HCEC 1CT (cell line): ENCODE measurements at places on chromosomes 1 and 21.

DNA sequence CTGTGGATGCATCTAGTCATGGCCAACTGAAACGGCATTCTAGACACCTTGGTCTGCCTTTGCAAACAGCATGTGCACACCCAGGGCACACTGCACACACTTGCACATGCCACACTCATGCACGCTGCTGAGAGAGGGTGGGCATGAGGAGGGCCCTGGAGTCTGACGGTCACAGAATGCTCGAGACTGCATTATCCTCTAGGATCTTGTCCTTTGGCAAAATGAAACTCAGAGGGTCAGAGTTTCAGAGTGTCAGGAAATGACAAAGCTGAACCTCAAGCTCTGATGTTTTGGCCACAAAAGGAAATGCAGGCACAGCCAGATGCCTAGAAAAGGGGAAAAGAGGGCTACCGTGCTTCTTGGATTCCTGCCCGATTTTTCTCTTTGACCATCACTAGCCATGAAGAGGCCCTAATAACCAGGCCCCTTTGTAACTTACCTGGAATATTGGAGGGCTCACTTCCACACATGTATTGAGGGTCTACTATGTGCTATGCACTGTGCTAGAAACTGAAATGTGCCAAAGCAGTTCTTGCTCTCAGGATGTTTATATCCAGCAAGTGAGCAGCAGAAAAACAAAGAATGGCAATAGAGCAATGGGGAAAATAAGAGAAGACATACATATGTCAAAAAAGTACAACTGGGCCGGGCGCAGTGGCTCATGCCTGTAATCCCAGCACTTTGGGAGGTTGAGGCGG is 65.4 kb downstream of the TOMM20 start:
- no peak for DNase-seq

DNA sequence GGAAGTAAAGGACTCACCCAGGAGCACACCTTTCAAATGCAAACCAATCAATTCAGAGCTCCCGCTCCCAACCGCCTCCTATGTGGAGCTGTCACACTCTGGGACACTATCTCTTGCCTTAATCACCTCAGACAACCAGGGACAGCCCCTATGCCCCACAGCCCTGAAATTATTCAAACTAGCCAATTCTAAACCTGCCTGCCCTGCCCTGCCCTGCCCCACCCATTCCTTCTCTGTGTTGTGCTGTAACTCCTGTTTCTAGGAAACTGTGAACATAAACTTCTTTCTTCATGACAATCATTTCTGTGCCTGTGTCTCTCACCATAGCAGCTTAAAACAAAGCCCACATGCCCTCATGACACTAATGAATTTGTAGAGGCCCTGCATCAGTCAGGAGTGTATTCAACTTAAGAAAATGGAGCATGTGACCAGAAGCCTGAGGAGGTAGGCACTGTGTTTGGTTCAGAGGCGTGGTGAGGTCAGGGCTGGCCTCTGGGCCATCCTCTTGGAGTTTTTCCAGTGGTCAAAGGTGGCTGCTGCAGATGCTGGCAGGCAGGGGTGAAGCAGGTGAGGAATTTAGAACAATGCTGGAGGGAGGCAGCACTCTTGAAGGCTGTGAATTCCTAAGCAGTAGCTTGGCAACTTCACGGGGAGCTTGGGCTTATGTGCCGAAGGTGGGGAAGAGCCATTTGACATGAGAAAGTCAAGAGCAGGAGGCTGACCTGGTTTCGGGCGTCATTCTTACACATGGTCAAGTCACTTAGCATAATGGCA is 74.5 kb downstream of the RHOU start:
- no peak for DNase-seq

GRCh38 chr1:233844692-233845091 is 59.8 kb upstream of the SLC35F3 start:
- no peak for DNase-seq

DNA sequence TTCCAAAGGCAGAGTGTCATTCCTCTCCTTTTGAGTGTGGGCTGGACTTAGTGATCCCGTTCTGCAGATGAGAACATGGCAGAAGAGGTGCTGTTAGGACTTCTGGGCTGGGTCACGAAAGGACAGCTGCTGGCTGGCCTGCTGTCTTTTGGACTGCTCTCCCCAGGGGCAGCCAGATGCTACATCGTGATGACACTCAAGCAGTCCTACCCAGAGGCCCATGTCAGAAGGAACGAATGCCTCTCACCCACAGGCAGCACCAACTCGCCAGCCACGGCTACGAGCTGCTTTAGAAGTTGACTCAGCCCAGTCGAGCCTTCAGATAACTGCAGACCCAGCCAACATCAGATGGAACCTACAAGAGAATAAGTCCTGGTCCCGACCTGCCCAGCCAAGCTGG is 156.5 kb downstream of the KCNJ6 start:
- no peak for DNase-seq

DNA sequence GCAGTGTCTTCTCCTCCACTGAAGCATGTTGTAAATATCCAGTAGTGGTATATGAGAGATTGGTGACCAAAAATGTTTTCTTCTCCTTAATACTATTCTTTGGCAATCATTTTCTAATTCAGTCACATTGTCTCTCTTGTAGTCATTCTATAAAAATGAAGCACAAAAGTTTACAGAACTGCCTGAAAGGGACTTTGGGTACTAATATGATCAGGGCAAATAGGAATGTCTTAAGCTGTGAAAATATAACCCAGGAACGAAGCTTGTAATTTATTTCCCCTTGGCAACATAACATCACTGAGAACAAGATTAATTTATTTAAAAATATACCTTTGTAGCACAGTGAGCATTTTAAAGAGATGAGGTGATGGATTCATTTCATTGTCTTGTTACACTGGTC is 4.9 kb downstream of the B3GALT2 start:
- no peak for DNase-seq

DNA sequence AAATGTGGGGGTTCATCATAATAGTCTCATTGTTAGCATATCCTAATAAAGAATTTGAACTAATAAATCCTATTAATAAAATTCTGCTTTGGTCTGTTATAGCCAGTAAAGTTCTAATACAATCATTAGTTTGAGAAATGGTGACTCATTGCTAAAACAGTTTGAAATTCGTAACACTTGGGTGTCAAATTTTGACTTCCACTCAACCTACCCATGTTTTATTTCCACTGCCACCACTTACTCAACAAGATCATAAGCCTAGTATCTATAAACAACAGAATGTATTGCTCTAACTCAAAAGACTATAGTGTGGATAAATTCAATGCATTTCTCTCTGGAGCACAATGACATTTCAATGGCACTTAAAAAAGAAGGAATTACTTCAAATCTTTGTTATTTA is 29.1 kb downstream of the LGALS8 start:
- no peak for DNase-seq

- peak; percentile 89 for DNase-seq
These were observed 8.2 kb downstream of the LMNA start for GRCh38 chr1:156122519-156123355.

GRCh38 chr1:178868706-178869105 is 2.2 kb downstream of the ANGPTL1 start:
- no peak for DNase-seq

- DNase-seq: no peak
These were observed 48.7 kb downstream of the FHAD1 start for GRCh38 chr1:15295696-15296095.

DNA sequence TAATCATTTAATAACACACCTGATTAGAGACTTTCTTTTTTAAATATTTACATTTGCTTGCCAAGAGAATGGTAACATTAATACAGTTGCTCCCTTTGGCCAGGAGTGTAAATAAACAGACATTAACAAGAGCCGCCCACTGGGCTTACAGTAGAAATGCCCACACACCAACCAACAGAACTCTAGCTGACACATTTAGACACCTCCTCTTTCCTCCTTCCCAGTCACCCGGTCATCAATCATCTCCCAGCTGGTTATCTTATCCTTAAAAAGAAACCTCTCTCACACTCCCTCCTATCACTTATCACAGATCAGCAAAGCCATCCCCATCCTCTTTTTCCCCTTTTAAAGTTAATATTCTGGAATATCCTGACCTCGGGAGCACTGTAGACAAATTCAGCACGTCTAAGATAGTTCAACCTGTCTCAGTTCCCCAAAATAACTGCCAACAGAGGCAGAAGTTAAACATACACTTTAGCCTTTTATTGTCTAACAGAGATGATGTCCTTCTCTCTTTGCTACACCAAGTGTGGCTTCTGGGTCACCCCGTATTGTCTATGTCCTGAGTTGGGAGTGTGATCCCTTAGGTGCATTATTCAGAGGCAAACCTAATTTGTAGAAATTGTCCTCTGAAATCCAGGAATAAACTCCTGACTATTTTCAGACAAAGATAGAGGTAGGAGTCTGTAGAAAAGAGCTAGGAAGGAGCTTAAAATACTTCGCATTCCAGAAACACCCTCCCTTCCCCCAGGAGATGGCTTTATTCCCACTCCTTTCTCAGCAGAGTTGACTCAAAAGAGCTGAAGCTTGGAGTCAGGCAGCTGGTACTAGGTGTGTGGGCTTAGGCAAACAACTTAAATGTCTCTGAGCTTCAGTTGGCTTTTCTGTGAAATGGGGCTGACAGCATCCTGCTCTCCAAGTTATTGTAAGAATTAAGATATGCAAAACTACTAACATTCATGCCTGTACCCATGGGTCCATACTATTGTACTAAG is 8.8 kb downstream of the MYCL start:
- DNase-seq: peak; percentile 47

- DNase-seq: no peak
These were observed 2.9 kb downstream of the KCNE1 start for GRCh38 chr21:34509151-34509550.

DNA sequence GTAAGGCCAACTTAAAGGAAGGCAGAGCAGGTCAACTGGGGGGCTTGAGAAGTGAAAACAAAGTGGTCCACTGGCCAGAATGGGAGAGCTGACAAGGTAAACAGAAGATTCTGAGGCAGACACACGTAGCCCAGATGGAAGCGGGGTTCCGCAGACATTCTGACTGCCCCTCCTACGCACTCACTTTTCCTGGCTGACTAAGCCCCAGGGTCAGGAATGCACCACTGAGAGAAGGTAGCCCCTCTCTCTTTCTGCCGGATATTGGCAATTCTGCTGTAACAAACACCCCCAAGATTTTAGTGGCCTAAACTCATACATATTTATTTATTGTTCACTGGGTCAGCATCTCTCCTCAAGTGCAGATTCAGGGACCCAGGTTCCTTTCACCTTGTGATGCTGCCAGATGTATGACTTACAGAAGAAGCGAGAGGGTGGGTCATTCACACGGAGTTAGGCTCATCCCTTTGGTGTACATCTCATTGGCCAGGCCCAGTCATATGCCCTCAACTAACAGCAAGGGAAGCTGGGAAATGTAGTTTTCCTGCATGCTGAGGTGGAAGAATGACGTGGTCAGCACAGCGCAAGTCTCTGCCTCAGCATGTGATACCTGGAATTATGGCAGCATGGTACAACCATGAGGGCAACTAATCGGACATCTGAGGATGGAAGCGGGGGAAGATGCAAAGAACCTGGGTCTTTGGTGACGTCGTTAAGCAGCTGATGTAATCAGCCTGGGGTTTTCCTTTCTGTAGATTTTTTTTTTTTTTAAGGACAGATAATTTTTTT is 43.4 kb upstream of the MRPS6 start:
- peak; percentile 83 for DNase-seq

- DNase-seq: no peak
These were observed 9.4 kb downstream of the SNAP47 start for GRCh38 chr1:227744668-227745067.
